ENCODE measurements at places on chromosomes 6 and 20.

- no peak for DNase-seq
Measured at GRCh38 chr6:155026022-155026705, 31.0 kb downstream of the TIAM2 start.

DNA sequence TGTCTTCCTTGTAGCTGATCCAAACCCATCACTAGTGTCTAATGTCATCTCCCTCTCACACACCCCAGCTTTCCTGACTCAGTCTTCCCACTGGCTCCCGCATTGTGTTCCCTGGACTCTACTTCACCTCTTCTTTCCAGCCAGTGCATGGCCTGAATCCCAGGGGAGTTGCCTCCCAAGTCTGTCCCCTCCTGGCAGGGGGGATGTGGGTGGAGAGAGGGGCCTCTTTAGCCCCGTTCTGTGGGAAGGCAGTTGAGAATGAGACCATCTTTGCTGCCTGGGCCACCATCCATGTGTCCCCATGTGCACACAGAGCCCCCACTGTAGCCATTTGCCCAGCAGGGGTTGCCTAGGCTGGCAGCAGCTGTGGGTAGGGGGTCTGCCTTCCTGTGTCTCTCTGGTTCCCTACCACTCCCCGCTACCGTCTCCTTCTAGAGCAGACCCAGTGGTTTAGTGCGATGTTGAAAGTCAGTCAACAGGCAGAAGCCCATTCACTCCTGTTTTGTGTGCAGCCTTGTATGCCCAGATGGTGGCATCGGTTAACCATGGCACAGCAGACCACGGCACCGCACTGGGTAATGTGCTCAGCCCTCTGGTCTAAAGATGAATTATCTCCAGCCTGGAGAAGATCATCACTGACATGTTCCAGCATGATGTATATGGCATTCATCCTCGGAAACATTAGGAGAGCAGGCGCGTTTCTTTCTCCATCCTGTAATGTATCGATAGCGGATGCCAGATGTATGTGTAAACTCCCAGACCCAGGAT is 178.8 kb upstream of the SNX9 start:
- peak; percentile 32 for DNase-seq

DNA sequence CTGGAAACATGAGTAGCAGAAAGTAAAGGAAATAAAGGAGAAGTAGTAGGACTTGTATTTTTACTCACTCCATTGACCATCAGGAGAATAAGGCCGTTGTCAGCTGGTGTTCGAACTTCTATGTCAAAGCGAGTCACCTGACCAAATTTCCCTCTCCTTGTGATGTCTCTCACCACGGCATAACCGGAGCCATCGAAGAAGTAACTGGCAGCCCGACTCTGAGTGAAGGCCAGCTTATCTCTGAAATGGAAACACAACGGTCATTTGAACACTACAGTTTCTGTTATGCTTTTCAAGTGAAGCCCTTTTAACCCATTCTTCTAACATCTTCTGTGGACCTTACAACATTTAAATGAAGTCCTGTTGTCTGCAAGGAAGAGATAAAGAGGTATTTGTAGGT is 51.7 kb downstream of the FAM229B start:
- no peak for DNase-seq

- DNase-seq: peak; percentile 58
Measured at GRCh38 chr6:53730767-53731166, 64.0 kb upstream of the LRRC1 start.

DNA sequence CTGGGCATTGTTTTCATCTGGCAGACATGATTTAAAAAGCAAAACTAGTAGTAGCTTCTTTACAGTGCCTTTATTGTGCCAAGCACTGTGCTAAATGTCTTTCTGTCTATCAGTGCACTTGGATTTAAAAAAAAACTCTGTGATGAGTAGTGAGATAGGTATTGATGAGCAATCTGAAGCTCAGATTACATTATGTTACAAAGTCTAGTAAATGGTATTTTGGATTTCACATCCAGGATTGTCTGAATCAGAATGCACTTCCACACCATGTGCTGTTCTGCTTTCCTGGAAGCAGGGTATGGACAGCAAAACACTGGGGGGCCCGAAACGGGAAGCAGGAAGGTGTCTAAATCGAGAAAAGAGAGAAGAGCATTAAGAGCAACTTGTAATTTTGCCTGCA is 103.4 kb upstream of the CCN2 start:
- no peak for DNase-seq

- DNase-seq: no peak
Measured at GRCh38 chr6:144583614-144583954, 298.4 kb downstream of the UTRN start.

DNA sequence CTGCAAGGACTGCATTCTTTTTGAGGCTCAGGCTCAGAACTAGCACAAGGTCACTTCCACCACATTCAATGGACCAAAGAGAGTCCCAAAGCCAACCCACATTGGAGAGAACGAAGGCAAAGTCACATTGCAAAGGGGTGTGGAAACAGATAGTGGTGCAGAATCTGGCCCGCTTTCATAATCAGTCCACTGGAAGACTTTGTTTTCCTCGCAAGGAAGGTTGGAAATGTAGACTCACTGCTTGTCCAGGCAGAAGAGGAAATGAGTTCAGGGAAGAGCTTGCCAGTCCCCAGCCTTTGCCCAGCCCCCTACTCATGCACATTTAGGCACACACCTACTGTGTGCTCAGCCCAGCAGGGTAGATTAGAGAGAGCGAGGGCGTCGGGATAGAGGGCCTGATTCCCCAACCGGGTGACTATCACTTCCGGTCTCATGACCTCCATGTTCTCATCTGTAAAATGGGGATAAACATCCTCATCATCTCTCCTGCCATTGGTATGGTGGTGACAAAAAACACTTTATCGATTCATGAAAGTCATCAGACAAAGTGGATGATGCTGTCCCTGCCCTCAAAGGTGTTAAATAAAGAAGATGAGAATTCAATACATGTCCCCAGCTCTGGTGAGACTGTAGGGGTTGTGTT is 24.3 kb upstream of the CCN5 start:
- DNase-seq: no peak

- peak; percentile 5 for DNase-seq
Measured at GRCh38 chr6:80962382-80962781, 790.1 kb downstream of the TENT5A start.

- DNase-seq: no peak
Measured at GRCh38 chr6:138307816-138308730, 69.6 kb upstream of the SMIM28 start.

DNA sequence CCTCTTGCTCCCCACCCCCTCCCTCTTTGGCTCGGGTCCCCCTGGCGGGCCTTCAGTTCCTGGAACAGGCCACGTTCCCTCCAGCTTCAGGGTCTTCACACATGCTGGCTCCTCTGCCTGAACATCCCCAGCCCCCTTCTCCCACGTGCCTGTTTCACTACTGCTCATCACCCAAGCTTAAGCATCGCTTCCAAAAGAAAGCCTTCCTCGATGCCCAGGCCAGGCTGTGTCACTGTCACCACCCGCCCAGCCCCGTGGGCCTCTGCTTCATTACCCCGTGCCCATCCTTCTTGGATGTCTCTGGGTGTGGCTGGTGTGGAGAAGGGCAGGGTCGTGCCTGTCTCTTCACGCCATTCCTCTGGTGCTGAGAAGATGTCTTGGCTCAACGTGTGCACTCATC is 2.8 kb downstream of the DLGAP4 start:
- DNase-seq: no peak

DNA sequence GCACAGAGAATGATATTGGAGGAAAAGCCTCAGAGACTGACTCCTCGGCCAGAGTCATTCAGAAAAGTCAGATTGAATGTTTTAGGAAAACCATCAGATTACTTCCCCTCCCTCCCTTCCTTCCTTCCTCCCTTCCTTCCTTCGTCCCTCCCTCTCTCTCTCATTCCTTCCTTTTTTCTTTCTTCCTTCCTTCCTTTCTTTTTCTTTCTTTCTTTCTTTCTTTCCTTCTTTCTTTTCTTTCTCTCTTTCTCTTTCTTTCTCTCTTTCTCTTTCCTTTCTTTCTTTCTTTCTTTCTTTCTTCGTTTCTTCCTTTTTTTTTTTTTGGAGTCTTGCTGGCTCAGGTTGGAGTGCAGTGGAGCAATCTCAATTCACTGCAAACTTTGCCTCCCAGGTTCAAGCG is 7.4 kb downstream of the OCSTAMP start:
- DNase-seq: no peak

DNA sequence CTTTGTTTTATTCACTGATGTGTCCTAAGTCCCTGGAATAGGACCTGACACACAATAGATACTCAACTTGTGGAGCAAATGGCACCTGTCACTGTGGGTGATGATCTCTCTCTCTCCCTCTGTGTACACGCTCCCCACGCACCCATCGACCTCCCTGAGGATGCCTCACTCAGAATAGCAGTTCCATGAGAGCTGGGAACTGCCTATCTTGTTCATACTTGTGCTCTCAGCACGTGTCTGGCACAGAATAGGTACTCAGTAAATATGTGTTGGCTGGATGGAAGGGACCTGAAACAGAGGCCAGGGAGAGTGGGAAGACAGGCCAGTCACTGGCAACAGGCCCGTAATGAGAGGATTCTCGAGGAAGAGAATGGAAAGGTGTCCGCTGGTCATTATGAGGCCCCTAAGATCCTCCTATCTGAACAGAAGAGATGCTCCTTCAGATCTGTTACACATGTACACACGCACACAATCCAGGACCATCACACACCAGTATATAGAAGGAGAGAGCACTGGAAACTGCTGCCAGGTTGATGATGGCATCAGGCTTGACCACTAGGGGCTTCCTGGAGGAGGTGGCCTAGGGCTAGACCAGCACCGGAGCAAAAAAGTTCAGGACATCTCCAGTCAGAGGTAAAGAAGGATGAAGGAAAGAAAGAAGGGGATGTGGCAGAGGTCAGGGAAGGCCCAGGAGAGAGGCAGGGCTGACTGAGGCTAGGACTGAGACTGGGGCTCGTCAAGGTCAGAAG is 30.9 kb downstream of the VEGFA start:
- DNase-seq: no peak

DNA sequence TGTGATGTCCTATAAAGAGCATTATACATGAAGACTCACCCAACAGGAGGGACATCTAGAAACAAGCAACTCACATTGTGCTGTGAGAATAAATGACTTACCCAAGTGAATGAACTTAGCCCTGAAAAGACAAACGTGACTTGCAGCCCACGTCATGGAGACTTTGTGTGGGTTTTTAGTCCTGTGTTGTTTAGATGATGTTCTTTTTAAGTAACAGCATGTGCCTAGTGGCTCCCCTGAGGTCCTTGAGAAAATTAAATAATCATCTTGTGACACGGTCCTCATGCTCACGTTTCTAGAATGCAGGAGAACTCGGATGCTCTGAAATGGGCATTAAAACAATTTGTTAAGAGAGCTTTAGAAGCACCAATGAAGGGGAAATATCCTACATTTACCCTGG is 165.1 kb downstream of the SASH1 start:
- DNase-seq: no peak

DNA sequence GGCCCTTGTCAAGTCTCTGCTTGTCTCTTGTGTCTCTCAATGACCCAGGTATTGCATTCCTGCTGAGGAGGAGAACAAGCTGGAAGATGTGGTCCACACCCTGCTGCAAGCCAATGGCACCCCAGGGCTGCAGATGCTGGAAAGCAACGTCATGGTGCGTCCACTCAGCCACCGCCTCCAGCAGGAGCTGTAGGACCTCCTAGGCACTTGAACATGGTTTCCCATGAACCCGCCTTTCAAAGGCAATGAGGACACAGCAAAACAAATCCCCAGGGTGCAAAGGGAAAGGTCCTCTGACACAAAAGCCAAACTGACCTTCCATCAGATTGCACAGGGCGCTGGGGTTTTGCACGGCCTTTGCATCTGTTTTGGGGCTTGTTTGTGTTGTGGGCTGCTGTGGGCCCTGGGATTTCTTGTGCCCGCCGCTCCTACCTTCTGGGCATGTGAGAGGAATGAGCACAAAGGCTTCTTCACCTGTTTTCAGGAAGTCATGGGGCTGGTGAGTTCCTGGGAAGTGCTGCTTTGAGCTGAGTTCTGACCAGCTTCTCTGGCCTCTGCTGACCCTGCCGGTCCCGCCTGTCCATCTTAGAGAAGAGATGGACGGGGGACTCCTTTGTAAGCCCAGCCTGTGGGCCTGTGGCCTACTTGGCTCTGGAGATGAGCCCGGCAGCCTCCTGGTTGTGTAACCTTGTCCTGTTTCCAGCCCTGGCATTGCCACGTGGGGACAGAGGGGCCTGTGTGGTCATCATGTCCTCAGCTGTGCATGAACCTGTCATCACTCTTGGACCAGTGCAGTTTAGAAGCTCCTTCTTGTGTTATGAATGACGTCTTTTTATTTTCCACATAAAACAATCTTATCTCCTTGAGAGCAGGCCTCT is 151.3 kb downstream of the DTNBP1 start:
- DNase-seq: no peak

DNA sequence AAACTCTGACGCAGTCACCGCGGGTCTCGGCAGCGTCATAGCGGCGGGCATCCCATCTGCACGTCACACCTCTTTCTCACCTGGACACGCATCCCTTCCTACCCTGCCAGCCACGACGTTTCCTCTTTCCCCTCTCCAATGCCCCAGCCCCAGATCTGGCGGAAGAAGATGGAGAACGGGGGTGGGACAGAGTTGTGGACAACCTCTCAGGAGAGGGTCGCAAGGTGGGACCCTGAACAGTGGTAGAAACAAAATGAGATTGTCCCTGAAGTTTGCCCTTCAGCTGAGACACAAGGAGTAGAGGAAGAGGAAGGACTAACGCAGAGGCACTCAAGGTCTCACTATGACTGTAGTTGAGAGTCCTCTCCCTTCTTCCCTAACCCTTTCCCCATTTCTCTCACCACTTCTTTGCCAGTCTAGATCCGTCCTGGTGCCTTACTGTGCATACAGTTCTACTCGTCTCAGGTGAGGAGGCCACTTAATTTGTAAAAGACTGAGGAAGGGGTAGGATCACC is 562 bp downstream of the TRIM39 start:
- DNase-seq: no peak

DNA sequence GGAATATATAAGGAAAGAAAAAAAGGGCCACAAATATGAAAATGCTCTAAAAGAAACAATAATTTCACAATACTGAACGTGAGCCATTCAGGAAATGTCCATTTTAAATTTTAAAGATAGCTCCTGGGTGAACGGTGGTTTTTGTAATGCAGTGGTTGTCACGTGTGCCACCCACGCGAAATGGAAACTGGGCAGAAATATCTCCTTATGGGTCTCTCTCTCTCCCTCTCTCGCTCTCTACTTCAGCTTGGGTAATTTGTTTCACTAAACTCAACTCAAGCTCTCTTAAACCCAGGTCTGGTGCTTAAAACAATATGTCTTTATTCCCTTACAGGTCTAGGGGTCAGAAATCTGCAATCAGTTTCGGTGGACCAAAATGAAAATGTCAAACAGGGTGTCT is 150.8 kb downstream of the OR2B2 start:
- no peak for DNase-seq

DNA sequence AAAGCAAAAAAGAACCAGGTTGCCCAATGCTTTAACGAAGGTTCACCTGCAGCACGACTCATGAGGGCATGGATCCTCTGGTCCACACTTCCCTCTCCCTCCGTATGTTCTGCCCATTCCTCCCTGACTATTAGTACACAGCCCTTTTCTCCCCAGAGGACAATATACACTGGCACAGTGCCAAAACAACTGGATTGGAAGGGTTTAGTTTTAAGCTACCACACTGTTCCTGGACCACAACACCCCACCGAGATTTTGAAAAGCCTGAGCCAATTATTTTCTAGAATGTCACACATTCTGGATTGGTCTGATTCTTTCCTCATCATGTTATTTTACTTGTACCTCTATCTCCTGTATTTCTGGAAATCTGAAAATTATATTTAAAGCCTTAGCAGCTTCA is 2.9 kb upstream of the AKAP7 start:
- peak; percentile 73 for DNase-seq

Data from NCI-H82 (cell line).